ENCODE measurements at places on chromosomes 5 and 9.

GRCh38 chr5:155189981-155190380 is 176.4 kb downstream of the KIF4B start:
- DNase-seq, result no peak

DNA sequence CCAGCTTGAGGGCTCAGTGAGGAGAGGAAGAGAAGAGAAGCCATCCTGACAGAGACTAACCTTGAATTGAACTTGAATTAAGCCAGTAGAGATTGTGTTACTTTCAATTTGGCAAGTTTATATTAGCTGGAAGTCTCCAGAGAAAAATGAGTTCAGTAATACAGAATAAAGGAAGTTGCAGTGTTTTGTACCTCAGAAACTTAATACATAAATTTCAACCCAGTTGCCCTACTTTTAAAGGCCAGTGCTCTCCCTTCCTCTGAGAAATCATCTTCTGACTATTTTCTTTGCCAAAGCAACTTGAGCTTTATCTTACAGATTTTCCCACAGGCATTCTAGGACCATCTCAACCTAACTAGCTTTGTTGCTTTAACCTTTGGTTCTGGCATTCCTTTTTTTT is 231.0 kb upstream of the GAS1 start:
- no peak for DNase-seq

DNA sequence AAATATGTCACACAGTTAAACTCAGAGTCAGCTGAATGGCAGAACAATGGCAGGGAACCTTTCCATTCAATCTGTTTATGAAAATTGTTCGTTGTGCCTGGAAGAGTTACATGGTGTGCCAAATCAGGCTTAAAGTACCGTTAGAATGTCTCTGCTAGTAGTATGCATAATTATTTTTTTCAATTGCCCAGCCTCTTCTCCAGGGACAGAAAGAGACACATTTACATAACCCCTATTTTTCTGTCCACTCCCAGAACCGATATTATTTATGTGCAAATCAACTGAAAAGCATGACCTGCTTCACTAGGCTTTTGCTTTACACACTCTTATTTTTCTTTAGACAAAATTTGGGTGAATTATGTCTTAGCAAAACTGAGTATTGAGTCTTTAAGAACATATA is 459.1 kb downstream of the EFNA5 start:
- DNase-seq, result no peak

- DNase-seq, result no peak
Measured at GRCh38 chr9:94212091-94212490, 47.0 kb upstream of the ZNF169 start.

- DNase-seq, result no peak
Measured at GRCh38 chr5:15966651-15967050, 212.9 kb downstream of the MARCHF11 start.

Data from fibroblast of skin of left quadriceps (primary cell).